ENCODE measurements at places on chromosomes 4 and X. TPM values are rescaled to one million over a fixed set of nuclear protein-coding genes. Genes with fewer than 3 reads are reported as not detected.
A peak's percentile ranks its signal among the peaks of the same experiment; 100 is the strongest.

DNA sequence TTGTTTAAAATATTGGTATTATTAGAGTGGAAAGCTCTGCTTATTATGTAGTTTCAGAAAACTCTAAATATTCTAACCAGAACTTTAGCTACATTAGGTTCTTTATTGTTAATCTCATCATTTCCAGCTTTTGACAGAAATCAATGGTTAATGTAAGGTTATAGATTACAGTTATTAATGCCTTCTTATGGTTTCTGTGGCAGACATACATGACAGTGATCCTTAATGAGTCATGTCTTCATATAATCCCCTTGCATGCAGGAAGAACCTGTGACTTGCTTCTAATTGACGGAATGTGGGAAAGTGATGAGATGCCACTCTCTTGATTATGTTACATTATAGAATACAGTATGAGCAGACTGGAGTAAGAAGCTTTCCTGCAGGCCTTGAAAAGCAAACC is 23.5 kb downstream of the KLHL8 start:
- H3K36me3 ChIP-seq: no peaks in the 10 kb centered on the region
- H3K4me3 ChIP-seq: no peak overlapping the region
- H3K4me1 ChIP-seq: no peaks in the 10 kb centered on the region
- H3K27ac ChIP-seq: no peak overlapping the region
- no peaks in the 10 kb centered on the region for H3K27me3 ChIP-seq
- DNase-seq: no peak

GRCh38 chrX:153736071-153736820 is 11.6 kb downstream of the ABCD1 start:
- peaks cover 23% of the 10 kb centered on the region for H3K4me1 ChIP-seq
- H3K36me3 ChIP-seq: no peaks in the 10 kb centered on the region
- peak; percentile 60 for DNase-seq

GRCh38 chr4:145788755-145789154 is 108.8 kb downstream of the C4orf51 start:
- no peak overlapping the region for H3K27ac ChIP-seq
- no peaks in the 10 kb centered on the region for H3K27me3 ChIP-seq
- DNase-seq: no peak
- H3K4me1 ChIP-seq: no peaks in the 10 kb centered on the region

MUC7 gene
- not detected for total RNA-seq

MMRN1 gene
- 6.5 TPM for total RNA-seq

GRCh38 chr4:86043755-86044592 is 315.9 kb downstream of the MAPK10 start:
- H3K4me1 ChIP-seq: peaks cover 7% of the 10 kb centered on the region
- H3K36me3 ChIP-seq: no peaks in the 10 kb centered on the region
- H3K27me3 ChIP-seq: no peaks in the 10 kb centered on the region
- no peak overlapping the region for H3K4me3 ChIP-seq
- no peak overlapping the region for H3K27ac ChIP-seq

DNA sequence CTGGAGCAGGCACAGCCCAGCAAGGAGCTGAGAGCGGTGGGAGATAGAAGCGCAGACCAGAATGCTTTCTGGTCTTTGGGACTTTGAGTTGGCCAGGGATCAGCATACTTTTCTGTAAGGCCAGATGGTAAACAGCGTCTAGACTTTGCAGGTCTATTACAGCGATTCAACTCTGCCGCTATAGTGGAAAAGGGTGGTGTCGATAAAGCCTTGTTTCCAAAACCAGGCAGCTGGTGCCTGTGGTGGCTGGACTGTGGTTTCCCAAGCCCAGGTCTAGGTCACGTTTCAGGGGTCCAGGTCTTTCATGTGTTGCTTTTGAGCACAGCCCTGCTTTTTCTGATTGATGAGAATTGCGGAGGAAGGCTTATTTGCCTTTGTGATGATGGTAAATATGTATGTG is 40.1 kb downstream of the HTT-AS start:
- no peak overlapping the region for H3K4me3 ChIP-seq
- DNase-seq: no peak
- H3K27ac ChIP-seq: no peak overlapping the region
- no peaks in the 10 kb centered on the region for H3K36me3 ChIP-seq
- no peaks in the 10 kb centered on the region for H3K27me3 ChIP-seq

GRCh38 chrX:110032534-110033147 is 29.7 kb downstream of the TMEM164 start:
- H3K27ac ChIP-seq: no peak overlapping the region
- H3K4me1 ChIP-seq: peaks cover 4% of the 10 kb centered on the region
- H3K27me3 ChIP-seq: no peaks in the 10 kb centered on the region
- H3K4me3 ChIP-seq: no peak overlapping the region
- no peak for DNase-seq

GRCh38 chr4:139606103-139606502 is 50.1 kb upstream of the SETD7 start:
- no peak overlapping the region for H3K27ac ChIP-seq
- H3K36me3 ChIP-seq: no peaks in the 10 kb centered on the region
- no peaks in the 10 kb centered on the region for H3K27me3 ChIP-seq
- peaks cover 10% of the 10 kb centered on the region for H3K4me1 ChIP-seq
- no peak for DNase-seq

- H3K36me3 ChIP-seq: peaks cover 77% of the 10 kb centered on the region
- H3K27ac ChIP-seq: no peak overlapping the region
- H3K4me3 ChIP-seq: no peak overlapping the region
- H3K27me3 ChIP-seq: no peaks in the 10 kb centered on the region
- H3K4me1 ChIP-seq: peaks cover 47% of the 10 kb centered on the region
Observed at GRCh38 chr4:17618926-17619325, 4.5 kb downstream of the MED28 start.

TLR6 gene
- total RNA-seq: 31.8 TPM

DNA sequence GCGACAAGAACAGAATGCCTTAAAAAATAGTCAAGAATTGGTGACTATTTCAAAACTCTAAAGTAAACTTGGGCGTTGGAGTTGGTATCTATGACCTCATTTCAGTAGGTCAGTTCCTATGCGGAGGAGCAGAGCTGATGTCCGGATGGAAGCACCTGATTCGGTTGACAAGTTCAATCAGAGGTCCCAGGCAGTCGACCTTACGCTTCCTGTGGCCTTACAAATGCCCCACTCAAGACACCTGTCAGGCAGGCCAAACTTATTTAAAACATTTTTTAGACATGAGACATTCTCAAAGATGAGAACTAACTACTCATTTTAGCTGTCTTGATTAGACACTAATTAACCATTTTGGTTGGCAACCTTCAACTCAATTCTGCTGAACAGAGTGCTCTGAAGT is 137.7 kb upstream of the ADAMTS3 start:
- H3K36me3 ChIP-seq: no peaks in the 10 kb centered on the region
- H3K27ac ChIP-seq: no peak overlapping the region
- no peak for DNase-seq
- no peaks in the 10 kb centered on the region for H3K27me3 ChIP-seq

- DNase-seq: no peak
- no peak overlapping the region for H3K27ac ChIP-seq
- H3K27me3 ChIP-seq: no peaks in the 10 kb centered on the region
- no peaks in the 10 kb centered on the region for H3K4me1 ChIP-seq
- H3K36me3 ChIP-seq: no peaks in the 10 kb centered on the region
Observed at GRCh38 chr4:74524985-74525384, 80.0 kb downstream of the AREG start.

MGARP gene
- total RNA-seq: 0.59 TPM

DNA sequence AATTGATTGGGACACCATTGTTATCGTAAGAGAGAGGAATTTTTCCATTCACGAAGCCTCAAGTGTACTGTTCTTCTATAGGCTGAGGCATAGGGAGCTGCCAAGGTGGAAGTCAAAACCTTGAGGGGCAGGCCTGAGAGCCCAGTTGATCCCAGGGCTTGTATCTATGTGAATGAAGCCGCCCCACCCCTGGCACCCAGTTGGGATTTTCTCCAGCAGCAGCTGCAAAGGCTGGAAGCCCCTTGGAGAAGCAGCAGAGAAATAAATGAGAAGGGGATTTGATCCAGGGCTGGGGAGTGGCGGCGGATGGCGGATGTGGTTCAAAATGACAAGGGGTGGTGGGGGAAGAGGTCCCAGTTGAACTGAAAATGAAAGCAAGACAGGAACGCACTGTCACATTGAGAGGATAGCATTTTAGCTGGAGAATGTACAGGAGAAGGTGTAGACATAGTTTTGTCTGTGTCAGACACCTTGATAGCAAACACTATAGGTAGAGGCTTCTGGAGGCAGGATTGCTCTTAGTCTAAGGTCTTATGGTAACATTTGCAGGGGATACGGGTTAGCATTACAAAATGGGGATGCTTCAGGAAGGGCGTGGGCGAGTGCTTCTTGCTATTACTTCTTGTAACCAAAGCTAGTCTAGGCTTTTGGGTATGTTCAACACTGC is 32.6 kb downstream of the DOCK11 start:
- peak overlapping the region; percentile 81 for H3K27ac ChIP-seq
- H3K4me1 ChIP-seq: no peaks in the 10 kb centered on the region
- peak; percentile 83 for DNase-seq
- H3K36me3 ChIP-seq: no peaks in the 10 kb centered on the region

PITX2 gene
- not detected for total RNA-seq

CXCL8 gene
- 14.0 TPM for total RNA-seq

GRCh38 chrX:47880927-47881326 is 44.2 kb downstream of the ZNF81 start:
- no peaks in the 10 kb centered on the region for H3K27me3 ChIP-seq
- no peaks in the 10 kb centered on the region for H3K4me1 ChIP-seq
- H3K27ac ChIP-seq: no peak overlapping the region
- DNase-seq: no peak
- no peaks in the 10 kb centered on the region for H3K36me3 ChIP-seq
- H3K4me3 ChIP-seq: no peak overlapping the region

DNA sequence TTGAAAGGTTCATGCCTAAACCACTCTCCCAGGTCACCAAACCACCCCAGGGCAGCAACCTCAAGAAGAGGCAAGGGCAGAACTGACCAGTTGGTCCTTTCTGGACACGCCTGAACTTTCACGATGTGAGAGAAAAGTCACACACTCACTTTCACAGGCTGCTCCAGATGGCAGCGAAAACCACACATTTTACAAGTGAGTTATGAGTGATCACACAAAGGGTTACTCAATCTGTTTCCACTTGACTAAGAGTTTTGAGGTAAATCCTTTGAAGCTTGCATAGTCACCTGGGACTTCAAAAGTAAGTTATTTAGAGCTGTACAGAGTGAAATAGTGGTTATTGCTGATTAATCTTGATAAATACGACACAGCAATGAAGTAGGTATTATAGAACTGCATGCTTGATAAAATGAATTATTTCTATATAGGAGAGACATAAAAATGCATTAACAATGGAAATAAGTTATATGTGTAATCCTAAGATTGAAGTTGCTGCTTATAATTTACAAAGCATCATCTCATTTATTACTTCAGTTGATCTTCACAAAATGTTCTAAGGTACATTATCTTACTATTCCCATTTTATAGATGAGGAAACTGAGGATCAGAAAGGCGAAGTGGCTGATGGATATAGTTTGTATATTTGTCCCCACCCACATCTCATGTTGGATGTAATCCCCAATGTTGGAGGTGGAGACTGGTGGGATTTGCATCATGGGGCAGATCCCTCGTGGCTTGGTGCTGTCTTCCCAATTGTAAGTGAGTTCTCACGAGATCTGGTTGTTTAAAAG is 103.0 kb upstream of the KLF3 start:
- no peaks in the 10 kb centered on the region for H3K4me1 ChIP-seq
- no peak for DNase-seq
- no peaks in the 10 kb centered on the region for H3K36me3 ChIP-seq
- H3K27ac ChIP-seq: no peak overlapping the region
- no peak overlapping the region for H3K4me3 ChIP-seq

DNA sequence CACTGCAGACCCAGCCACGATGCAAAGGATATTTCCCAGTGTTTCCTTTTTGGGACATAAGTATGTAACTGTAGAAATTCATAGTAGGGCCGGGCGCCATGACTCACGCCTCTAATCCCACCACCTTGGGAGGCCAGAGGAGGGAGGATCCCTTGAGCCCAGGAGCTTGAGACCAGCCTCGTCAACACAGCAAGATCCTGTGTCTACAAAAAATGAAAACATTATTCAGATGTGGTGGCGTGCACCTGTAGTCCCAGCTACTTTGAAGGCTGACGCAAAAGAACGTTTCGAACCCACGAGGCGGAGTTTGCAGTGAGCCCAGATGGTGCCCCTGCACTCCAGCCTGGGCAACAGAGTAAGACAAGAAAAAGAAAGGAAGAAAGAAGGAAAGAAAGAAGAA is 49.2 kb downstream of the CRLF2 start:
- H3K4me1 ChIP-seq: peaks cover 4% of the 10 kb centered on the region
- H3K27me3 ChIP-seq: no peaks in the 10 kb centered on the region
- no peak overlapping the region for H3K27ac ChIP-seq
- no peaks in the 10 kb centered on the region for H3K36me3 ChIP-seq

- H3K4me3 ChIP-seq: no peak overlapping the region
- no peaks in the 10 kb centered on the region for H3K4me1 ChIP-seq
- H3K36me3 ChIP-seq: no peaks in the 10 kb centered on the region
- DNase-seq: no peak
- no peaks in the 10 kb centered on the region for H3K27me3 ChIP-seq
- H3K27ac ChIP-seq: no peak overlapping the region
Observed at GRCh38 chr4:51932261-51932660, 87.9 kb downstream of the LRRC66 start.

DNA sequence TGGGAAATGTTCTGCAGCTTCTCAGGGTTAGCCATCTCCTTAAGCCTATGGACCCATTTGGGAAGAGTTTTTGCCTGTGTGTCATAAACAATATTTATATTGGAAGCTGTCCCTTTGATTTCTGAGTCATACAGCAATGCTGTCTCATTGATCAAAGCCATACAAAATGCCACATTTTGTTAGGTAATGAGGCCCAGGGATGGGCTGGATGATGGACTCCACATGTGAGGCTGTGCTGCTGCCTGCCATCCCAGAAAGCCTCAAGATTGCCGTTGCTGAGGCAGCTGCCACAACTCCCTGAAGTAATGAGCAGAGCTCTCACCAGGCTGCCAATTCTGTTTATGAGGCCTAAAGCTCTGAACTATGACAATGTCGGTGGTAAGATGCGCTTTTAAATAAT is 12.2 kb upstream of the GJB1 start:
- no peaks in the 10 kb centered on the region for H3K36me3 ChIP-seq
- no peak overlapping the region for H3K27ac ChIP-seq
- no peaks in the 10 kb centered on the region for H3K4me1 ChIP-seq
- H3K4me3 ChIP-seq: no peak overlapping the region
- DNase-seq: no peak

- no peaks in the 10 kb centered on the region for H3K36me3 ChIP-seq
- no peaks in the 10 kb centered on the region for H3K4me1 ChIP-seq
- no peak for DNase-seq
- no peaks in the 10 kb centered on the region for H3K27me3 ChIP-seq
Observed at GRCh38 chr4:155546451-155546850, 120.2 kb upstream of the GUCY1A1 start.

GRCh38 chr4:70601422-70602039 is 9.5 kb downstream of the AMBN start:
- no peak overlapping the region for H3K4me3 ChIP-seq
- H3K27ac ChIP-seq: no peak overlapping the region
- no peaks in the 10 kb centered on the region for H3K4me1 ChIP-seq
- H3K27me3 ChIP-seq: no peaks in the 10 kb centered on the region
- no peaks in the 10 kb centered on the region for H3K36me3 ChIP-seq

- H3K27ac ChIP-seq: no peak overlapping the region
- peak; percentile 24 for DNase-seq
- H3K36me3 ChIP-seq: no peaks in the 10 kb centered on the region
- no peak overlapping the region for H3K4me3 ChIP-seq
- no peaks in the 10 kb centered on the region for H3K4me1 ChIP-seq
- no peaks in the 10 kb centered on the region for H3K27me3 ChIP-seq
Observed at GRCh38 chr4:183362916-183363542, 40.8 kb upstream of the CLDN24 start.

All from spleen (tissue), 13 donors.